ENCODE measurements at places on chromosomes 3 and 15.

DNA sequence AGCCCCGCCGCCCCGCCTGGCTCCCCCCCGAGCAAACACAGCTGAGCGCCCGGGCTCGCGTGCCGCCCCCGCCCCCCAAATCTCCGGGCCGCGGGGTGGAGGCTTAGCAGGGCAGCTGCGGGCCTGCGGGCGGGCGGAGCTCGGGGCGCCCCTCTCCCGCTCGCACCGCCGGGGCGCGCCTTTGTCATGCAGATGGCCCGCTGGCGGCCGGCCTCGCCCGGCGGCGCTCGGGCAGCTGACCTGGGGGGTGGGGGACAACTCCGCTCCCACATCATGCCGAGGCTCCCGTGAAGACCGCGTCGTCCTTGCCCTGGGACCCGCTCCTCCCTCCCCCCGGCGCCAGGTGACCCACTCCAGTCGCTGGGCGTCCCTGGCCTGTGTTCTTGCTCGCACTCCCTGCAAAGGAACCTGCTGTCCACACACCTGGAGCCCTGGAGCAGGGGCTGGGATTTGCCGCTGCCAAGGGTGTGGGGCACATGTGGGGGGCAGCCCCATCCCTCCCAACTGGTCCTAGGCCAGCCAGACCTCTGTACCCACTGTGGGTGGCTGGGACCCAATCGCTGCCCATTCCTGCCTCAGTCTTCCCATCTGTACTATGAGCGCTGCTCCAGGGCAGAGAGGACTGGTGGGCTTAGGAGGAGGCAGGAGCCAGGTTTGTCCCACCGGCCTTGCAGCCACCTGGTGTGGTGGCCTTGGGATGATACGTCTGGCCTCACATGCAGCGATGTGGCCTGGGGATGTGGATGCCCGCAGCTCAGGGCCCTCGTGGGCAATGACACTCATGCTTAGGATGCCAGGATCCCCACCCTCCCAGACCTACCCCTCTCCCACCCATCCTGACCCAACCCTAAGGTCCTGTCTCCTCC lies 33.5 kb downstream of the DNAJB8 start:
- DNase-seq = no peak

GRCh38 chr3:123678108-123678511 lies 93.3 kb upstream of the HACD2 start:
- DNase-seq = no peak

DNA sequence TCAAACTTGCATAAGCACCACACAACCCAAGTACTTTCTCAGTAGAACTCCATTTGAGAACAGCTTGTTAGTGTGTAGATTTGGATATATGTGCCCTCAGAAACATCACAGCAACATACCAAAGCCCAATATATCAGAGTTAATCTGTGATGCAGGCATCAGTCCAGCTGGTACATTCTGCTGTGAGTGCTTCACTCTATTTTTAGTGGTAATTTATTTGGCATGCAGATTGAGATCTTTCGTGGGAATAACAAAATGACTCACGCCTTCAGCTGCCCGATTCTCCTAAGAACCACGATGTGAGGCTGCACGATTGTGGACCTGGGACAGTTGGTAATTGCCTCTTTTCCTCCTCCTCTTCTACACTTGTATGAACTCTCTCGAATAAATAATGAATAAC lies 730.7 kb downstream of the SQOR start:
- DNase-seq = no peak

- DNase-seq = peak; percentile 38
Observed at GRCh38 chr15:40454904-40455391, 14.2 kb downstream of the BAHD1 start.

DNA sequence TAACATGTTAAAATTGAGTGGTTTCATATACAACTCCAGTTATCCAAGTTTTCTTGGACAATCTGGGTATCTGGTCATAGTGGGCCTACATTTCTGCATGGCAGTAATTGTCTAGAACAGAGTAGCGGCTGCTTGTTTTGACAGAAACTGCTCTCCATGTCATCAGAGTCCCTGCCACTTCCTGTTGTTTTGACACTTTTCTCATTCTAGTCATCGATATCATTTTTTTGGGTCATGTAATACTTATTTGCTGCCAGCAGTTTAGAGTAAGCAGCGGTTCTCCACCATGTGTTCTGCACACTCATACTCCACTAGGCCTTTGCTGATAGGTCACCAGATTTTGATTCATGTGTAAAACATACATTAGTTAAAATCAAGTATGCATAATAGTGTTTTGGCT lies 81.5 kb downstream of the SLC25A26 start:
- peak; percentile 90 for DNase-seq

GRCh38 chr15:36334059-36334458 lies 245.4 kb upstream of the CDIN1 start:
- DNase-seq = no peak

GRCh38 chr3:166071-166470 lies 30.5 kb upstream of the CHL1 start:
- no peak for DNase-seq

DNA sequence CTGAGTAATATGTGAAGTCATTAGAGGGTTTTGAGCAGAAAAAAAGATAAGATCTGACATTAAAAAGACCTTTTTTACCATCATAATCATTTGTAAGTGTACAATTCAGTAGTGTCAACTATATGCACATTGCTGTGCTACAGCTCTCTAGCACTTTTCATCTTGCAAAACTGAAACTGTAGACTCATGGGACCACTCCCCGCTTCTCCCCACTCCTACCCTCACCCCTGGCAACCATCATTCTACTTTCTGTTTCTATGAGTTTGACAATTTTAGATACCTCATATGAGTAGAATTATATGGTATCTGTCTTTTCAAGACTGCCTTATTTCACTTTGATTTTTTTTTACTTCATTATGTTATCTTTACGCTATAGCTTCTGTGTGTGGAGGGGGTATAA lies 112.8 kb downstream of the NSUN3 start:
- DNase-seq = no peak
